ENCODE measurements at places on chromosomes 6 and 20. TPM values are rescaled to one million over a fixed set of nuclear protein-coding genes. Genes with fewer than 3 reads are reported as not detected.

DNA sequence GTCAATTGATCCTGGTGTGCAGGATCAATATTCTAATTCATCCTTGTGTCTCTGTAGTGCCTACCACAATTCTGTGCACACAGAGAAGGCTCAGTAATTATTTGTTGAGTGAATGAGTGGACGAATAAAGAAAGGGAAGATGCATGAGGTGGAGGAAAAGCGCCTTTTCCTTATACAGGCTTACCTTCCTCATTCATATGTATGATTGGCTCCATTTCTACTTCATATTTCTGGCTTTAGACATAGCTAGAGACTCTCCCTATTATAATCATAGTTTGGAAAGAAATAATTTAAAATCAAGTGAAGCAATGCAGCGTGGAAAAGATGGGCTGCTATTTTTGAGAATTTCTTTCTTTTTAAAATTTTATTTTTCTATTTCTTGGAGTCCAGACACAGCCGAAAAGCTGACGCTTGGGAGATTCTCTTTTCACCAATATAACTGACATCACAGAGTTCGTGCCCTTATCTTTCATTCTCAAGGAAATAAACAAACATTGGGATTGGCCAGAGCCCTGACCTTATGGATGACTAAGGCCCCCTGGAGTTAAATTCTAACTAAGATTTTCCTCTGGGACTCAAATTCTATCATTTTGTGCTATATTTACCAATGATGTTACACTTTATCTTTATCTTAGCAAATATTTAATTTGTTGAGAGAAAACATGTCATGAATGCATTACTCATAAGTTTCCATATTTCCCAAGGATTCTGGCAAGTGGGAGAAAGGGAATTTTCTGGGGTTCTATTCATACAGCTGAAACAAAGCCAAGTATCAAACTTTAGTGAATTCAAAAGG, 48.1 kb downstream of the PRL start:
- DNase-seq, result no peak

DNA sequence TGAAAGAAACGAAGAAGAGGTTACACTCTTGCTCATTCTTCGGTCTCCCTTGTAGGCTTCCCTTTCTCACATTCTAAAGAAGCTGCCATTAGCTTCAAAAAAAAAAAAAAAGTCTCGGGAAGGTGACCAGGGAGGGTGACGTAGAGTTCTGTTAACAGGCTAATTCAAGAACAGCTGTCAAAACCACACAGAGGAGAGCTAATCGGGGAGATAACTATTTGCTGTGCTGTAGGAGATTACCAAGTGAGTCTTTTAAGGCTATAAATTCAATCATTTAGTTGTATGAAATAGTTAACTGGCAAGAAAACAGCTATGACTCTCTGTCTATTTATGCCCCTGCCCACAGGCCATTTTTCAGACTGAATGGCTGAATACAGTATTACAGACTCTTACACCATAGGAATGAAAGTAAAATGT, 256.8 kb downstream of the SYNE1 start:
- DNase-seq, result no peak

DNA sequence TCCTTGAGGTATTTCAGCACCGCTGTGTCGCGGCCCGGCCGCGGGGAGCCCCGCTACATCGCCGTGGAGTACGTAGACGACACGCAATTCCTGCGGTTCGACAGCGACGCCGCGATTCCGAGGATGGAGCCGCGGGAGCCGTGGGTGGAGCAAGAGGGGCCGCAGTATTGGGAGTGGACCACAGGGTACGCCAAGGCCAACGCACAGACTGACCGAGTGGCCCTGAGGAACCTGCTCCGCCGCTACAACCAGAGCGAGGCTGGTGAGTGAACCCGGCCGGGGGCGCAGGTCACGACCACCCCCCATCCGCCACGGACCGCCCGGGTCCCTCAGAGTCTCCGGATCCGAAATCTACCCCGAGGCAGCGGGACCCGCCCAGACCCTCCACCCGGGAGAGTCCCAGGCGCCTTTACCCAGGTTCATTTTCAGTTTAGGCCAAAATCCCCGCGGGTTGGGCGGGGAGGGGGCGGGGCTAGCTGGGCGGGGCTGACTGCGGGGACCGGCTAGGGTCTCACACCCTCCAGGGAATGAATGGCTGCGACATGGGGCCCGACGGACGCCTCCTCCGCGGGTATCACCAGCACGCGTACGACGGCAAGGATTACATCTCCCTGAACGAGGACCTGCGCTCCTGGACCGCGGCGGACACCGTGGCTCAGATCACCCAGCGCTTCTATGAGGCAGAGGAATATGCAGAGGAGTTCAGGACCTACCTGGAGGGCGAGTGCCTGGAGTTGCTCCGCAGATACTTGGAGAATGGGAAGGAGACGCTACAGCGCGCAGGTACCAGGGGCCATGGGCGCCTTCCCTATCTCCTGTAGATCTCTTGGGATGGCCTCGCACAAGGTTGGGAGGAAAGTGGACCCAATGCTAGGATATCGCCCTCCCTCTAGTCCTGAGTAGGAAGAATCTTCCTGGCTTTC, 693 bp downstream of the HLA-F start:
- peak; percentile 14 for DNase-seq

- DNase-seq, result no peak
Observed at GRCh38 chr6:161080263-161080970, 88.8 kb downstream of the MAP3K4 start.

- no peak for DNase-seq
Observed at GRCh38 chr6:151385177-151385576, 6.2 kb downstream of the ZBTB2 start.

- no peak for DNase-seq
Observed at GRCh38 chr6:158464483-158464882, 95.4 kb upstream of the TMEM181 start.

DNA sequence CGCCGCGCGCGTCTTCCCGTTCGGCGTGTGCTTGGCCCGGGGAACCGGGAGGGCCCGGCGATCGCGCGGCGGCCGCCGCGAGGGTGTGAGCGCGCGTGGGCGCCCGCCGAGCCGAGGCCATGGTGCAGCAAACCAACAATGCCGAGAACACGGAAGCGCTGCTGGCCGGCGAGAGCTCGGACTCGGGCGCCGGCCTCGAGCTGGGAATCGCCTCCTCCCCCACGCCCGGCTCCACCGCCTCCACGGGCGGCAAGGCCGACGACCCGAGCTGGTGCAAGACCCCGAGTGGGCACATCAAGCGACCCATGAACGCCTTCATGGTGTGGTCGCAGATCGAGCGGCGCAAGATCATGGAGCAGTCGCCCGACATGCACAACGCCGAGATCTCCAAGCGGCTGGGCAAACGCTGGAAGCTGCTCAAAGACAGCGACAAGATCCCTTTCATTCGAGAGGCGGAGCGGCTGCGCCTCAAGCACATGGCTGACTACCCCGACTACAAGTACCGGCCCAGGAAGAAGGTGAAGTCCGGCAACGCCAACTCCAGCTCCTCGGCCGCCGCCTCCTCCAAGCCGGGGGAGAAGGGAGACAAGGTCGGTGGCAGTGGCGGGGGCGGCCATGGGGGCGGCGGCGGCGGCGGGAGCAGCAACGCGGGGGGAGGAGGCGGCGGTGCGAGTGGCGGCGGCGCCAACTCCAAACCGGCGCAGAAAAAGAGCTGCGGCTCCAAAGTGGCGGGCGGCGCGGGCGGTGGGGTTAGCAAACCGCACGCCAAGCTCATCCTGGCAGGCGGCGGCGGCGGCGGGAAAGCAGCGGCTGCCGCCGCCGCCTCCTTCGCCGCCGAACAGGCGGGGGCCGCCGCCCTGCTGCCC, 1.1 kb downstream of the SOX4 start:
- DNase-seq, result peak; percentile 68

DNA sequence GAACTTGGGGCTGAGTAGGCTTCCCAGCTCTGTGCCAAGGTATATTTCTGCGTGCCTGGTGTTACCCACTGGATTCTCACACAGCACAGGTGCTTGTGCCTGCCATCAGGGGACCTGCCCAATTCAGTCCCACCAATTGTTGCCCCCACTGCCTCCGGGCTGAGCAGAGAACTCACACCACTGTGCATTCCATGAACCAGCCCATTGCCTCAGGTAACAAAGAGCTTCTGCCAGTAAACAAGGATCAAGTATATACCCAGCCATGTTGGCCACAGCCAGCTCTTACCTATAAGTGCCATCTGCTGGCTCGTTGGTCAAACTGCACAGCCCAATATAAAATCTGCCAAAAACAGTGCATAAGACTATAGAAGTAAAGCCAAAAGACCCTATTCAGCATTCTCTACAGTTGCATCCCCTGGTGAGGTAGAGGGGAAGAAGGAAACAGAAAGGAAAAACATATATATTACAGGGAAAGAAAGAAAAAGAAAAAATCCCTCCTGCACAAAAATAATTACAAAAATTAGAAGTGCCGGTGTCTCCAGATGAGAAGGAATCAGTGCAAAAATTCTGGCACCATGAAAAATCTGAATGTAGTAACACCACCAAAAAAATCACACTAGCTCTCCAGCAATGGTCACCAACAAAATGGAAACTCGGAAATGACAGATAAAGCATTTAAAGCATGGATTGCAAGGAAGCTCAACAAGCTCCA, 241.4 kb downstream of the IBTK start:
- DNase-seq, result no peak

- DNase-seq, result no peak
Observed at GRCh38 chr6:1055015-1055921, 256.6 kb upstream of the FOXQ1 start.

- no peak for DNase-seq
Observed at GRCh38 chr6:119608994-119609393, 259.4 kb upstream of the MAN1A1 start.

GRCh38 chr20:49149281-49150045, 38.7 kb downstream of the STAU1 start:
- no peak for DNase-seq

GRCh38 chr20:42366626-42367025, 748.4 kb upstream of the CHD6 start:
- no peak for DNase-seq

DNA sequence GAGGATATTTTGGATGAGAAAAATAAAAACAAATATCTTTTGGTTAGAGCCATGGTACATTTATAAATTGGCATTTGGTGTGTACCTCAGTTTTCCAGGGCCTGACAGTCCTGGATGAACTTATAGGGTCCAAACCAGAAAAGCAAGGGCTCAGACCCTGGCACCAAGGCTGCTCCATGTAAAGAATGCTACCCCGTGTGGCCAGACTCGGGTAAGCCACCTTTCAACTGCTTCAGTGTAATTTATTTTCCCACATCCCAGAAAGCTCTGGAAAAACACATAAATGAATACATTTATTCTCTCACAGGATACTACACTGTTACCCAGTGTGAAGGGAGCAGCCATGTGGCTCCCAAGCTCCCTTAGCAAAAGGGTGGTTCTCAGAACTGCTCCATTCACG, 13.8 kb downstream of the MRPL14 start:
- DNase-seq, result no peak

DNA sequence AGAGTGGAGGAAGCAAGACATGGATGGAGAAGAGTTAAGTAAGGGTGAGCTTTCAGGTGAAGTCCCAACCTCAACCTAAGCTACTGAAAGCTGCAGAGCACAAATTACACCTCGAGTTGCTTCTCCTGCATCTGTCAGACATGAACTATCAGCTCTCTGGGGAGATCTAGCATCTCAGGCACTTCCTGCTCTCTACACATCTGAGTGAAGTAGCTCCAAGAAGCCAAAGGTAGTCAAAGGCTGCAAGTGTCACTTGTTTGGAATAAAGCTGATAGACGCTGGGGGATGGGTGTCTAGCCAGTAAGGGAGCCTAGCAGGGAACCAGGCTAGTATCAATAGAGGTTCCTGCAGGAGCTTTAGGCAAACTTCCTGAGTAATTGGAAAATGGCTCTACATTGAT, 228.0 kb downstream of the PLCB1 start:
- DNase-seq, result no peak

DNA sequence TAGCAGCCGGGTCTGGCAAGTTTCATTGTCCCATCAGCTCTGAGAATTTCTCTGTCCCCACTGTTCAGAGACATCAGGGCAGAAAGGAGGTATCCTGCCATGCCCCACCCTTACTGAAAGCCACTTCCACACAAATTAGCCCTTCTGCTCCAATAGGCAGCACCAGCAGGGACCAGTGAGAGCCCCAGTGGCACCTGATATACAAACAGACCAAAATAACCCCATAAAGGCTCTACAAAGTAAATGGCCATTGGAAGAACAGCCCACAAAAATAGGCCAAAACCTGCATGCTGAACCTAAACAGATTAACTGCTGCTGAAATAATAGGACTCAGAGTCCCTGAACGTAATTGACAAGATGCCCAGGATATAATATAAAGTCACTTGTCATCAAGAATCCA, 199.9 kb downstream of the TMEM200A start:
- no peak for DNase-seq

- DNase-seq, result no peak
Observed at GRCh38 chr20:40838509-40838908, 149.5 kb upstream of the MAFB start.

DNA sequence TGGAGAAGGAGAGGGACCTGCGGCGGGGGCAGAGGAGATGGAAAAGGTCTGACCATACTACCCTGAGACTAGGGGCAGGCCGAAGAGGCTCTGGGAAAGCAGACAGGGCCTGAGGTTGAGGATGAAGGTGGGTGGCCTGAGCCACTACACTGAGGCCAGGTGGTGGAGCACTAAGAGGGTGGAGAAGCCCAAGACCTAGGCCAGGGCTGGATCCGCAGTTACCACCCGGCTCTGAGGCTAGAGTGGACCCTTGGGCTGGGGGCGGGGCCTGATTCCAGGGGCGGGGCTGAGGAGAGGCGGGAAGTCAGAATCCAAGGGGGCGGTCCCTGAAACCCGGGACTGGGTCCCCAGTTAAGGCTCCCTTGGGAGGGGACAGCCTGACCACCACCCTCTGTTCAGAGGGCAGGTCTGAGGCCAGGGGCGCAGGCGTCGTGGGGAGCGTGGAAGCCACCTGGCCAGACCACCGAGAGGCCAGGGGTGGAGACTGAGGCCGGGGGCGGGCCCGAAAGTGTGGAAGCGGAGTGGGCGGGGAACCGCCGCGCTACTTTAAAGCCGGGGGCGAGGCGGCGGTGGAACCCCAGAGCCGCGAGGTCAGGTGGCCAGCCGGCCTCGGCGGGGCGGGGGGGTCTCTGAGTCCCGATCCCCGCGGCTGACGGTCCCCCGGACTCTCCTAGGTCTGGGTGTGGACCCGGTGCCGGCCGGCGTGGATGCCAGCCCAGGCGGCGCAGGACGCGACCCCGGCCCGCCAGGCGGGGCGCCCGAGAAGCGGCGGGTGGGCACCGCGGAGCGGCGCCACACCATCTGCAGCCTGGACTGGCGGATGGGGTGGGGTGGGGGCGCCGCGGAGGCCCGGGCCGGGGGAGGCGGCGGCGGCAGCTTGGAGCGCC, 8.3 kb downstream of the CCM2L start:
- DNase-seq, result no peak

Gene BMP5
- total RNA-seq, result 4.4 TPM

Gene ENPP4
- total RNA-seq, result 27.8 TPM

Gene TGM3
- 0.16 TPM for total RNA-seq

Gene RCAN2
- 7.0 TPM for total RNA-seq

Gene PTGIS
- total RNA-seq, result 10.8 TPM

Gene BFSP1
- total RNA-seq, result 0.31 TPM

Gene MEI4
- total RNA-seq, result 0.47 TPM

Gene ZC2HC1B
- total RNA-seq, result 0.31 TPM

Gene RAET1G
- not detected for total RNA-seq

Gene PRND
- 1.1 TPM for total RNA-seq

Gene ADGRF4
- total RNA-seq, result not detected

Gene VWA7
- 0.31 TPM for total RNA-seq

Measured in occipital lobe (tissue), 3 donors.